Upper lobe of right lung (tissue), 1 donor: ENCODE measurements at places on chromosomes 7 and 10.

- no peak for DNase-seq
These were observed 43.8 kb downstream of the DENND2A start for GRCh38 chr7:140596519-140597427.

DNA sequence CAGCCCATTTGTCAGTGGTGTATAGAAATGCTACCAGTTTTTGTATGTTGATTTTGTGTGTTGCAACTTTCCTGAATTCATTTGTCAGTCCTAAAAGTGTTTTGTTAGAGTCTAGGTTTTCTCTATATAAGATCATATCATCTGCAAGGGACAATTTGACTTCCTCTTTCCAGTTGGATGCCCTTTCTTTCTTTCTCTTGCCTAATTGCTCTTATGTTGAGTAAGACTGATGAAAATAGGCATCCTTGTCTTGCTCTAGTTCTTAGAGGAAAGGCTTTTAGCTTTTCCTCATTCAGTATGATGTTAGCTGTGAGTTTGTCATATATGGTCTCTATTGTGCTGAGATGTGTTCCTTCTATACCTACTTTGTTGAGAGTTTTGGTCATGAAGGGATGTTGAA lies 161.7 kb upstream of the TPK1 start:
- no peak for DNase-seq

- no peak for DNase-seq
These were observed 177.6 kb downstream of the GNAI1 start for GRCh38 chr7:80312139-80312661.

- DNase-seq: no peak
These were observed 2.5 kb downstream of the SH3PXD2A start for GRCh38 chr10:103852856-103853255.

GRCh38 chr10:33386926-33387325 lies 52.5 kb upstream of the NRP1 start:
- DNase-seq: no peak

DNA sequence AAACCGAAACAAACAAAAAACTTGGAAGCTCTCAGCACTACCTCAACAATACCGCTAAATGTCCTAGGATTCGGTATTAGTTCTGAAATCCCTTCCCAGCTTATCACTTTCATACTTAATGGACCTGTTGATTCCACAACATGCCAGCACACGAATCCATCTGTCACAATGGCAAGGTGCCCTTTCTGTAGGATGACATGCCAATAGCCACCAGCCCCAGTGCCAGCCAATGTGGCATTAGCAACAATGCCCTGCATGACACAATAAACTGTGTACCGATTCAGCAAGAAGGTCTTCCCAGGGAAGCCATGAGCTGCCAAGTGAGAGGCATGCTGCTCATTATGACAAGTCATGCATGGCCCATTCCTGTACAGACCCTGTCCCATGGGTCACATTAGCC lies 35.6 kb upstream of the CHCHD3 start:
- DNase-seq: no peak

DNA sequence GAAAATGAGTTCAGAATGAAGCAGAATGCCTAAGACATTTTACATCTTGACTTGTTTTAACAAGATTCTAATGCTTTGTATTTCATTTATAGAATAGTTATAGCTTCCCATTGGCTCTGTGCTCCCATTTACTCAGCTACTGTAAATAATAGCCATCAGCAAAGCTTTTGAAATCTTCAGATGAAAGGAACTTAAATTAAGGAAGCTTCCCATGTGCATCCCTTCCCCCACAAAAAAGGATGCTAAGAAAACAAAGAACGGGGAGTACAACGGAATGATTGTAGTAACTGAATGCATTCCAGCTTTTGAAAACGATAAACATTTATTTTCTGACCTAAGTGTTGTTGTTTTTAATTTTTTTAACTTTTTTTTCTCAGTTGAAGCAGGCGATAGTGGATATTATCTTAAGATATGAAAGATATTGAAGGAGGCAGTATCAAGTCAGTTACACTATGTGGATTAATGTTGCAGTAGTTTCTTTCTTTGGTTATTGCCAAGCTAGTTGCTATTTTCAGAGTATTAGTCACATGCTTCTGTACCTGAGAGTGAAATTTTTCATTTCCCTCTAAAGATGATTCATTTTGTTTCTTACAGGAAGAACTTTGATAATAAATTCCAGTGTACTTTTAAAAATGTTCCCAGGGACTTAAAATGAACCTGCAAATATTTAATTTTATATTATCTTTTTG lies 129.2 kb downstream of the KCND2 start:
- no peak for DNase-seq

DNA sequence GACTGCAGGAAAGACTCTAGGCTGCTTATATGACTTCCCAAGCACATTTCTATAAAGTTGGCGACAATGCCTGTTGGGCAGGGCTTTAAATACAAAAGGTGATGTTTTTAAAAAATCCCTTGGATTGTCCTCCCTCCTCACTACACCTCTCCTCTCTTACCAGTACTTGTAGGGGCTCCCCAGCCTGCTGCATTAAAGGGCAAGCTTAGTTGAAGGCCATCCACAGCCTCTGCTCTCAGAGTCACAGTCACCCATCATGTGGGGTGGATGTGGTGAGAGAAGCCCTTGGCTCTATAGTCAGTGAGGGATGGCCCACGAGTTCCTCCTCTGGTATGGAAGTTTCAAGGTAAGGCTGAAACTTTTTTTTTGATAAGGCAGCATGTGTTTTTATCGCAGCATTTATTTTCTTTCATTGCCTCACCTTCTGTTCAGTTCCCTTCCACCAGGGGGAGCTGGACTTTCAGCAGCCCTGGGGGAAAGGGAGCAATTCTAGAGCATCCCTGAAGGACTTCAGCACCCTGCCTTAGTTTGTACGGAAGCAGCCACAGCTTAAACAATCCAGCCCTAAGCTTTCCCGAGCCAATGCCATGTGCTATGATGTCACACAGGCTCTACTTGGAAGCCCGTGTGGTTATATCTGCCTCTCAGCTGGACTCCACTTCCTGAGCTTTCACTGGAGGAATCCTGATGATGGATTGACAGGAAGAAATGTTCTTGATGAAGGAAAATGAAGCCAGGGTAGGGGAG lies 131.9 kb downstream of the CALCR start:
- DNase-seq: no peak

GRCh38 chr10:12716042-12716441 lies 285.5 kb downstream of the CCDC3 start:
- DNase-seq: no peak

GRCh38 chr7:24936121-24936824 lies 43.7 kb downstream of the OSBPL3 start:
- DNase-seq: no peak

DNA sequence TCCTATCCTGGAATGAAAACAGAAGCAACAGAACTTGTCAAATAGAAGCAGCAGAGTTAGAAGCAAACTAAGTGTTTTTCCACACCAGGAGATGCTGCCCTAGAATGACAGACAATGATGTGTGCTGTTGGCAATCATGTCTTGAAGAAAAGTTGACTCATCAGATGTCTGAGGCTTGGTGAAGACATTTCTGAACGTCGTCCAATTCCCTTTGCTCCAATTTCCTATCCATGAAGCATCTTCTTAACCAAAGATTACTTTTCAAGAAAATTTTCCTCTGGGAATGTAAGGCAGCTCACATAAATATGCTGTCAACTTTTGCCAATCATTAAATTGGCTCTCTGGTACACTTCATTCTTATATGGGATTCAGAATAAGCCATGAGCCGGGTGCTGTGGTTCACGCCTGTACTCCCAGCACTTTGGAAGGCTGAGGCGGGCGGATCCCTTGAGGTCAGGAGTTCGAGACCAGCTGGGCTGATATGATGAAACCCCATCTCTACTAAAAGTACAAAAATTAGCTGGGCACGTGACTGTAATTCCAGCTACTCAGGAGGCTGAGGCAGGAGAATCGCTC lies 34.6 kb downstream of the MALSU1 start:
- no peak for DNase-seq

DNA sequence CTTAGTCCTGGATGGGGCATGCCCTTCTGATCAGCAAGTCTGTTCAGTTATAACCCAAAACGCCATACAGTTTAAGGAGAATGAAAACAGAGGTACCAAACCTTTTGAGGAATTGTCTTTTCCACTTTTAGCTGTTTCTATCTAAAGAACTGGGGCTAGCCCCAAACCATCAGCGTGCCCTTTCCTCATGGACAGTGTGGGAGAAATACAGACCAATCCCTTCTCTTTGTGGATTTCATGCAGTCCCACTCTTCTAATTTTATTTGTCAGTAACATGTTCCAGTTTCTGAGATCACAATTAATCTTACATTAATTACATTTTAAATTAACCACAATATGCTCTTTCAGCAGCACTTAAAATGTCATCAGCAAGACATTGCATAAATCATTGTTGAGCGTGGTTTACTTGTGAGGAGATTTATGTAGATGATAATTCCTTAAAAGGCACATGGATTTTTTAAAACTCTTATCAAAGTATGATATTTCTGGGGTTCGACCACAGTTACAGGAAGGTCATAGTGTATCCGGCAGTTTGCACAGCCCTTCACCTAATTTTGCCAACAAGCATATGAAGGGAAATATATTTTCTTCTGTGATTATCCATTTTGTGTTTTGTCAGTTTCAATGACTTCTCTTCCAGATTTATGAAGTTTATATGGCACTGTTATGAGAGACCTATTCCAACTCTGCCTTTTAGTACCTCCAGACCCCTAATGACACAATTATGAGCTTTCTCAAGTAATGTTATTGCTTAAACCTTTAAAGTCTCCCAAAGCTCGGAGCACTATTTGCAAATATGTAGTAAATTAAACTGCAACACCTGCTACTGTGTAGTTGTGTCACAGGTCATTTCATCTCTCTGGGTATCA lies 868.4 kb upstream of the C7orf33 start:
- DNase-seq: no peak
